CD4-positive, alpha-beta T cell treated with Interleukin-17A for 4 hours (primary cell): ENCODE measurements at places on chromosomes 5 and 9.

GRCh38 chr5:17282283-17283120 is 65.1 kb downstream of the BASP1 start:
- no peak for DNase-seq

- peak; percentile 17 for DNase-seq
These were observed 518 bp downstream of the ZDHHC12 start for GRCh38 chr9:128723352-128723865.

DNA sequence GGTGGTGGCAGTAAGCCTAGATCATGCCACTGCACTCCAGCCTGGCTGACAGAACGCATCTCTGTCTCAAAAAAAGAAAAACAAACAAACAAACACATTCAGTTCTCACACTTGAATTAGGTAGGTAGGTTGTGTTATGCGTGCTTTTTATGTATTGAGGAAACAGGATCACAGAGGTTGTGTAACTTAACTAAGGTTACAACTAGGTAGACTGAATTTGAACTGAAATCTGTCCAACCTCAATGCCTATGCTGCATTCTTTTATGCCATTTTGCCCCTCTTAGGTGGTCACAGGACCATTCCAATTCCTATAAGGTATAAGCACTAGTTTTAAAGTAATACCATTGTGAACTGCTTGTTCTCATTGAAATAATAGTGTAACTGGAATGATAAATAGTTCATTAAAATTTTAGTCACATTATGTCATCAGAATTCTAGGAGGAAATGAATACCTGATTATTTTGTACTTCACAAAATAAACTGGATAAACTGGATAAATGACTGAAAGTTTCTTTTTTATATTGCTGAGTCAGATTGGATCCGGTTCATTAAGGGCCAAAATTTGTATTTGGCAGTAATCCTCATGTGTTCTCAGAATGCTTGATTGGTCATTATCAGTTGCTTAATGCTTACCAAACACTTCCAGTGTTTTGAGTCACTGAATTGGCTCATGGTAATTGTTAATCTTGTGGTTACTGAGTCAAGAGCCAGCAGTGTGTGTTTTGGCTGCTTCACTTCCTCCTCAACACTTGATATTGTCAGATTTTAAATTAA is 7.1 kb downstream of the UBAP1 start:
- peak; percentile 50 for DNase-seq

DNA sequence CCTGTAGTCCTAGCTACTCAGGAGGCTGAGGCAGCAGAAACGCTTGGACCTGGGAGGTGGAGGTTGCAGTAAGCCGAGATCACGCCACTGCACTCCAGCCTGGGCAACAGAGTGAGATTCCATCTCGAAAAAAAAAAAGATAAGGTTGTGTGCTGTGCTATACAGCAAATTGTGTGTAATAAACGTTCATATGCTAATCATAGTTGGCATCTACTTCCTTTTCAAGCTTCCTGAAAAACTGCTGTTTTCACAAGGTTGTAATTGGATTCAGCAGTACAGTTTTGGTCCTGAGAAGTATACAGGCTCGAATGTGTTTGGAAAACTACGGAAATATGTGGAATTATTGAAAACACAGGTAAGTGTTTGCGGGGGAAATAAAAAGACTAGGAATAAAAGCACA is 25.5 kb downstream of the OTULINL start:
- no peak for DNase-seq

GRCh38 chr5:67432606-67433005 is 236.0 kb upstream of the CD180 start:
- DNase-seq, result no peak

- DNase-seq, result no peak
These were observed 126.6 kb upstream of the TYRP1 start for GRCh38 chr9:12566404-12567090.

DNA sequence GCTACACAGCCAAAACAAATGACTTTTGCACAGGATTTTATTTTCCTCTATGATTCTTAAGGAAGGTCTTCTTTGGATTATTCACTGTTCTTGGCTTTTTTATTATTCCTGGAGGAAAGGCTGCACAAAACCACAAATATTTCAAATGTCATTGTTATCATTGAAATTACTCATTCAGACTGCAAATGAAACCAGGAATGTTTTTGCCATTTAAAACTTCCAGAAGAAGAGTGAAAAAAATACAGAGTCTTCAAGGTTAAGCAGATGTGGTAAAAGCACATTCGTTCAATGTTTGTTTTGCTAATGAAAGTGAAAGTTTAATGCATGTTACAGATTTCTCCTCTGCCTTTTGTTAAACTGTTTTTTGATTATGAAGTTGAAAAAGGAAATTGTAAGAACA is 238.2 kb downstream of the TLE4 start:
- no peak for DNase-seq

DNA sequence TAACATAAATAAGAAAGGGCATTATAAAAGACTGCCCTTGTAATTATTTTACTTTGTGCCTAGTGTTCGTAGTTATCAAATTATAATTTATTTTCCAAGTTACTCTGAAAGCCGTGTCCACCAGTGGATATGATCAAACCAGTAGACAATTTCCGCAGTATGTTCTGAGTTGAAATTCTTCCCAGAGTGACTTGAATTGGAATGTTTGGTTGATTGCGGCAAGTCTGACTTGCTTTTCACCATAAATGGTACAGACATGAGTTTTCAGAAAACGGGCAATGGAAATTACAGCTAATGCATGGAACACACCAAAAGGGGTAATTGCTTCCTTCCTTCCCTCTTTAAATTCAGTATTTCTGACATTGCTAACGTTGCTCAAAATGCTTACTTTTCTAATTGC is 56.6 kb downstream of the CHSY3 start:
- no peak for DNase-seq

- DNase-seq, result no peak
These were observed 25.1 kb upstream of the SHB start for GRCh38 chr9:38094165-38094564.

DNA sequence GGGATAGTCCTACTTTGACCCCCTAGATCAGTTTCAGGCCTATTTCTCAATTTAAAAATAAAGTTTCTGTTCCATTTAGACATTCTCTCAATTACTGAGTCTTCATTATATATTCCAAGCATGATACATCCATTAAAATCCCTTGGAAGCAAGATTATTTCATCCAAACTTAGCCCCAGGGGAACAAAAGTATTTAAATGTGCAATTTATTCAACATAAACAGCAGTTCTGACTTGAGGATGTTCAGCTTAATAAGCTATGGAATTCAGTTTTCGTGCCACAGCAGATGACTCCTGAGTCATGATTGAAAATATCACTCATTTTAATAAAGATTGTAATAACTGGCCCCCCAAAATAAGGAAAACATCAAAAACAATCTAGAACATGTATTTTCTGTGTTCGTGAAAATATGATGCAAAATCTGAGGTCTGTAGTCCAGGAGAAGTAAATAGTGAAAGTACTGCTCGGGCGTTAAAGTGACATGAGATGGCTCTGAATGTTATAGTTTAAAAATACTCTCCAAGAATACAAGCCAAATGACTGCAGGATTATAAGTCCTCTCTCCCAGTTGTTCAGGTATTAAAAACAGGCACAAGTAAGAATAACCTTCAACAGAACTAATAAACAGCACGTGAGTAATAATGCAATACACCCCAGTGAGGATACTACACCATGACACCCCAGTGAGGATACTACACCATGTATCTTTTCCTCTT is 67.1 kb downstream of the RETREG1 start:
- DNase-seq, result no peak

- no peak for DNase-seq
These were observed at the start of gene STC2 for GRCh38 chr5:173327948-173328843. Gene STC2, minus strand, starts transcription at chr5:173328414. Its CDS starts 221 bp downstream, at chr5:173328193.

DNA sequence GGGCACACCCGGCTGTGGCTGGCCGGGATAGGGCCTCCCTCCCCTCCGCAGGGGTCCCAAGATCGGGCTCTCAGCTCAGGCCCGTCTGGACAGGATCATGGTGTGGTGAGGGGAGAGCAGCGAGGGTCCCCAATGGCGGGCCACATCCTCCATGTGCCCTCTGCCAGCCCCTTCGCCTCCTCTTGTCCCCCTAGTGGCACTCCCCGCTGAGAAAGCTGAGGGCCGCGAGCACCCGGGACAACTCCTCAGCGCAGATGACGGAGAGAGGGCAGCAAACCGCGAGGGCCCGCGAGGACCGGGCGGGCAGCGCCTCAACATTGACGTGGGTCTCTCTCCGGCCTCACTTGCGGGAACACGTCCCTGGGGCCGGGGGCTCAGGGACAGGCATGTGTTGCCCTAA is 24.6 kb downstream of the NKD2 start:
- DNase-seq, result no peak

GRCh38 chr5:150496534-150496933 is 11.4 kb upstream of the NDST1 start:
- no peak for DNase-seq

GRCh38 chr9:109789556-109789955 is 9.6 kb downstream of the PALM2AKAP2 start:
- no peak for DNase-seq

GRCh38 chr9:104907278-104907951 is 20.5 kb downstream of the ABCA1 start:
- no peak for DNase-seq

DNA sequence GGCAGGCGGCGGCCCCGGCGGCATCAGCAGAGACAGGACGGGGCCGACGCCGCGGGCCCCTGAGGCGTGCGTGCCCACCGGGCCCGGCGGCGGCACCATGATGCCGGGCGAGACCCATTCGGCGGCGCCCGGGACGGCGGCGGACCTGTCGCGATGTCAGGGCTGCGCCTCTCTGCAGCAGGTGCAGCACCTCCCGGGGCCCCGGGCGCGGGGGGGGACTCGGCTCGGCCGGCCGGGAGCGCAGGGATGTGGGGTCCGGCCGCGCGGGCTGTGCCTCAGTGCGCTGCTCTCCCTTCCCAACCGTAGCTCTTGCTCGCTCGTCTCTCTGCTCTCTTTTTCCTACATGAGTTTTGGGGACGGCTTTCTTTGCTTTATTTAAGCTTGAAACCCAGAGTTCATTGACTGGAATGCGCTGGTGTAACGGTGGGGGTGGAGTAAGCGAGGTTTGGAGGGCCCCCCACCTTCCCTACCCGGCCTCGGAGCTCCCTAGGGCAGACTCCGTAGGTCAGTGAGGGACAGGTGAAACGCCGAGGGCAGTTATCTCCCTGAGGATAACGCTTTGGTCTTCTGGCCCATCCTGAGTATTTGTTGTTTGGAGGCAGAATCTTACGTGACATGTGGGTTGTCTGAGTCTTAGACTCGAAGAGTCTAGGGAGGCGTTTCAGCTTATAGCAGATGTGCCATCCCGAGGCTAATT is 490 bp downstream of the ICE1 start:
- no peak for DNase-seq

- no peak for DNase-seq
These were observed 141.4 kb downstream of the NPR3 start for GRCh38 chr5:32852535-32852934.

GRCh38 chr9:95249986-95250385 is 67.5 kb downstream of the FANCC start:
- no peak for DNase-seq

DNA sequence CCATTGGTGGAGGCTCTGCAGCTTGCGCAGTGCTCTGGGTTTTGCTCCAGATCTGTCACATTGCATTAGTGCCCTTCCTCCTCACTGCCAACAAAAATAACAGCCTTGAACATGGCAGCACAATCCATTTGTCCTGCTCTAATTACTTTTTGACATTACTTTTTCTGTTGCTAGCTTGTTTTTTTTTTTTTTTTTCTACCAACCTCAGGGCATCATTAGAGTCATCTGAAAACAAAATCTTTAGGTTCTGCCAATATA is 117.5 kb upstream of the NR5A1 start:
- DNase-seq, result no peak

- no peak for DNase-seq
These were observed 525 bp upstream of the STPG3 start for GRCh38 chr9:137250329-137251193.

DNA sequence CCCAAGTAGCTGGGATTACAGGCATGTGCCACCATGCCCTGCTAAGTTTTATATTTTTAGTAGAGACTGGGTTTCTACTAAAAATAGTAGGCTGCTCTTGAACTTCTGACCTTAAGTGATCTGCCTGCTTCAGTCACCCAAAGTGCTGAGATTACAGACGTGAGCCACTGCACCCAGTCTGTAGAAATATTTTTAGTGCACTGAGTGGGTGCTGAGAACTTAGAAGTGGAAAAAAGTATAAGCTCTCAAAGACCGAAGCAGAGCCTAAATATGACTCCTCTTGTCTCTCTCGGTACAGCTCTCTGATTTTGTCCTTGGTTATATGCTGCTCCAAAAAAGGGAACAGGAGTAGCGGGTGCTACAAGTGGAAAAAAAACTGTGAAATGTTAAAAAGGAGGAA is 353.8 kb upstream of the IZUMO3 start:
- DNase-seq, result no peak

DNA sequence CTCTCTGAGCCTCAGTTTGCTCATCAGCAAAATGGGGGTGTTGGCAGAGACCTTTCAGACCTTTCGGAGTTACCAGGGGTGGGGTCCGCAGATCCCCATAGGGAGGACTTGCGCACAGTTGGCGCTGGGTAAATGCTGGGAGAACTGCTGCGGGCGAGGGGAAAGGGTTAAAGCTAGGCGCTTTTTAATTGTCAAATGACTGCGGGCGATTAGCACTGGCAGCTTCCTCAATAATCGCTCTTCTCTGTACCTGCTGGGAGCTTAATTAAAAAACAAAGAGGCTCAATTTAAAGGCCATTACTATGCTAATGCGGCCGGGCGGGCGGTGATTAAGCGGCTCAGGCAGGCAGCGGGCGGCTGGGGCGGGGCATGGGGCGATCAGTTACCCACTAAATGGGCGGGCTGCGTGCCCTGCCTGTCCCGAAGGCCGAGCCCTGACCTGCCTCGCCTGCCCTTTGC is 63.0 kb downstream of the LMX1B start:
- no peak for DNase-seq

GRCh38 chr9:75891277-75891741 is 836 bp downstream of the PCSK5 start:
- DNase-seq, result peak; percentile 52

- DNase-seq, result no peak
These were observed 22.6 kb upstream of the SARDH start for GRCh38 chr9:133760713-133761290.

DNA sequence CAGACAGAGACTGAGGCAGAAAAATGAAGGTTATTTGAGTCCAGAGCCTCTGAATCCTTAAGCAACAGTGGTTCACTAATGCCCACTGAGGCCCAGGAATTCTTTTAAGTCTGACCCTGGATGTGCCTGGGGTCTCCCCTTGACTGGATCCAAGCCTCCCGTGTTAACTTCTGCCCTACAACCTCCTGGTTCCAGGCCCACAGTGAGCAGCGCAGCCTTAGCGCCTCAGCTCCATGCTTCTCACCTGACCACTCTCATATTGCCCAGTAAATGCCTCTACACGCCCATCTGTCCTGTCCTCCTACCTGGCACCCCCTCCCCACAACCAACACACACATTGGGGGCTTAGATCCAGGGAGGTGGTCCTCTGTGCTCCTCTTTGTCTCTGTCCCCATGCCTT is 6.4 kb downstream of the IL3 start:
- DNase-seq, result no peak

DNA sequence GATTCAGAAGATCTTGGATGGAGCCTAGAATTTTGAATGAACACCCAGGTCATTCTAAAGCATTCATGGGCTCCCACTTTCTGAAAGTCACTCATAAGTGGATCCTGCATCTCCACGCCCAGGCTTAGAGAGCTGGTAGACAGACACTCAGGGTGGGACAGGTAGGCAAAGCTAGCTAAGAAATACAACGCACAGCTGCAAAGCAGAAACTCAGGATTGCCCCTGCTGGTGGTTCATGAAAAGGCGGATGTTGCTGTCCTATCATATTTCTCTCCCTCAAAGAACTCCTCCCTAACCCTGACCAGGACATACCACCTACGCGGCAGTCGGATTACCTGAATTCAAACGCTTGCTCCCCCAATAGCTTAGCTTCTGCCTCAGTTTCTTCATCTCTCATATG is 226.5 kb downstream of the GLIS3 start:
- DNase-seq, result no peak

- DNase-seq, result no peak
These were observed 22.5 kb downstream of the TPPP start for GRCh38 chr5:670396-671270.
